ENCODE measurements at places on chromosomes 7 and 10. TPM values are rescaled to one million over a fixed set of nuclear protein-coding genes. Genes with fewer than 3 reads are reported as not detected.

Gene GIMAP7
- total RNA-seq: not detected

Gene BMI1
- 35.9 TPM for total RNA-seq

Gene UNC5B
- total RNA-seq: 35.2 TPM

Gene CEP55
- 0.94 TPM for total RNA-seq

Gene TEX47
- total RNA-seq: not detected

Gene DRGX
- not detected for total RNA-seq

Gene HTR5A
- total RNA-seq: not detected

Gene ZNF736
- total RNA-seq: 2.0 TPM

Gene GCC1
- 16.5 TPM for total RNA-seq

Gene DGKI
- 1.4 TPM for total RNA-seq

Gene PNLIPRP3
- total RNA-seq: not detected

Gene DDC
- not detected for total RNA-seq

Gene SPDYE11
- total RNA-seq: not detected

Gene TMEM184A
- total RNA-seq: not detected

Gene ANKRD61
- not detected for total RNA-seq

Gene HOXA7
- total RNA-seq: 0.58 TPM

Gene FFAR4
- not detected for total RNA-seq

Gene TET1
- total RNA-seq: 5.4 TPM

Gene HACD1
- total RNA-seq: 27.5 TPM

Gene ZC3HAV1
- total RNA-seq: 22.1 TPM

Gene SLC26A3
- not detected for total RNA-seq

Gene SUFU
- total RNA-seq: 8.2 TPM

Gene PON3
- 4.0 TPM for total RNA-seq

Gene SPDYE5
- total RNA-seq: not detected

Gene MOGAT3
- total RNA-seq: not detected

Gene TUBAL3
- not detected for total RNA-seq

Gene FKBP14
- total RNA-seq: 18.6 TPM

Gene CYTH3
- total RNA-seq: 35.7 TPM

Gene SRRM3
- 2.7 TPM for total RNA-seq

Gene PHTF2
- 16.7 TPM for total RNA-seq

Gene FKBP9
- total RNA-seq: 351 TPM

Gene TTYH3
- 59.0 TPM for total RNA-seq

Gene KCNIP2
- not detected for total RNA-seq

Gene NKX2-3
- total RNA-seq: not detected

Gene ABCC2
- total RNA-seq: 0.68 TPM

Data from pericardium fibroblast (primary cell).